ENCODE measurements at places on chromosomes 6 and 20.

DNA sequence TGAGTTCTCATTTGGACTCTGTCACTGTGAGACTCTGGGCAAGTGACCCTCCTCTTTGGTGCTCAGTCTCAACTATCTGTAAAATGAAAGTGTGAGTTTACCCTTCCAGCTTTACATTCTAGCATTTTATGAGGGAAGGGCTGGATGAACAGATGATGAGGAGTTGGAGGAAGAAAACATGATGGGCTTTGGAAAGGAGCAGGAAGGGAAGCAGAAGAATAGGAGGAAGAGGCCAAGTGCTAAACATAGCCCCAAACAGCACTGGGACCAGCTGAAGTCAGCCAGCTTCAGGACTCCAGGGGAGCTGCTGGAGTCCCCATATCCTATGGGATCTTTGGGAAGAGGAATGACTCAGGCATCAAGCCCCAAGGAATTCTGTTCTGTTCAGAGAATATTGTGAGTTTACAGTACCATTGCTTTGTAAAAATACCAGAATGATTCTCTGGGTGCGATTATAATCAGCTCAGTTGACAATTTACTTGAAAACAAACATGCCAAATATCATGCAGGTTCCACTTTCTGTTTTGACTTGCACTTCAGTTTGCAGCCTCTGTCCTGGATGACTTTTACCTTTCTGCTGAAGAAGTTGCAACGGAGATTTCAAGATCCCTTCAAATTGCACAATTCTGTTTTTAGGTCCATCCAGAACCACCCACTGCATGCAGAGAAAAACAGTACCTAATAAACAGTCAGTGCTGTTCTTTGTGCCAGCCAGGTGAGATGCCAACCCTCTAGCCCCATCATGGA is 3.2 kb downstream of the CD40 start:
- DNase-seq = no peak

DNA sequence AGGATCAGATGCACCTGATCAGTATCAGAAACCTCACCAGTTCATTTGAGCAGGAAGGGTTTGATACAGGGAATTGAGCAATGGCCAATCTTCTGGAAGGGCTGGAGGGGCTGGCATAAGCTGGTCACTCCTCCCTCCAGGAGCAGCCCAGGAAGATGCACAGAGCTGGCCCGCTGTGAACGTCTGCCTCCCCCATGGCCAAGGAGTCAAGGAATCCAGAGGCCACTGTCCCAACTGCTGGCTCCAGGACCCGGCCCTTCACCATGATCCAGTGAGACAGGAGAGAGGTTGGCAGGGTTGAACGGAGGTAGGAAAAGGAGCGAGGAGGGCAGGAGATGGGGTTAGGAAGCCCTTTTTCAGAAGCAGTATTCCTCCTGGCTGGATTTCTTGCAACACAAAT is 113.9 kb upstream of the CST7 start:
- DNase-seq = no peak

- no peak for DNase-seq
Measured at GRCh38 chr6:135566311-135567068, 69.0 kb upstream of the AHI1 start.

GRCh38 chr20:60482221-60483008 is 524.2 kb downstream of the CDH26 start:
- no peak for DNase-seq

- no peak for DNase-seq
Measured at GRCh38 chr20:46357030-46357514, 48.8 kb upstream of the CDH22 start.

DNA sequence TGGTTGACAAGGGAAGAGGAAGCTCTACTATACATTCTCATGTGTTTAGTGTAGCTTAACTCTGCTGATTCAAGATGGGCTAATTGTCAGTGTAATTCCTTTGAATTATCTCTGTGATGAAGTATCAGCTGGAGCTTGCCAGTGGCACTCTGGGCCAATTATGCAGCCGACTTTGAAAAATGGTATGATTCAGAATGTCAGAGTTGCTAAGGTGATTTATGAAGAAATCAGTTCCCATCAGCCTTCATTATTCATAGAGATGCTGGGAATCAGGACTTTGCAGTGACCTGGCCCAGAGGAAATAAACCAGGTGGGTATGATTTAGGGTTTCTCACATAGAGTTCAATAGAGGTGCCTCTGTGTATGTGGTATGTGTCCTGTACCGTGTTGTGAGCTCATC is 33.4 kb downstream of the KCNS1 start:
- DNase-seq = no peak

- DNase-seq = no peak
Measured at GRCh38 chr20:25196786-25197120, 1.2 kb downstream of the ENTPD6 start.

DNA sequence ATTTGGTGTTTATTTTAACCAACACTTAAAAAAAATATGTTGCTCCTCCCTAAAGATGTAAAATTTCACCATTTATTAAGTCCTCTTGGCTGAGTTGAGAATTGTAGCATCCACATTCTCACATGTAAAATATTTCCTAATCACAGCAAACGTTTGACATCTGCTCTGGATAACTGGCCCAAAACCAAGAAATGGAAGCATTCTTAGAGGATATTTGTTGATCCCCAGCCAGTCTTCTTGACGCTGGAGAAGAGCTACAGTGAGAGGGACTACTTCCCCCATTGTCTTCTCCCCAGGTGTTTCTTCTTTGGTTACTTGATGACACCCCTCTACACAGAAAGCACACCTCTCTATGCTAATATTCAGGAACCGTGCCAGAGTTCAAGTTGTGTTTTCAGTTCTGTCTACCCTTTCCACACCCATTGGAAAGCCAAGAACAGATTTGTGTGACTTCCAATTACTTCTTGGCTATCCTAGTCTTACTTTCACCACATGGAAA is 454.5 kb upstream of the JAG1 start:
- DNase-seq = no peak

DNA sequence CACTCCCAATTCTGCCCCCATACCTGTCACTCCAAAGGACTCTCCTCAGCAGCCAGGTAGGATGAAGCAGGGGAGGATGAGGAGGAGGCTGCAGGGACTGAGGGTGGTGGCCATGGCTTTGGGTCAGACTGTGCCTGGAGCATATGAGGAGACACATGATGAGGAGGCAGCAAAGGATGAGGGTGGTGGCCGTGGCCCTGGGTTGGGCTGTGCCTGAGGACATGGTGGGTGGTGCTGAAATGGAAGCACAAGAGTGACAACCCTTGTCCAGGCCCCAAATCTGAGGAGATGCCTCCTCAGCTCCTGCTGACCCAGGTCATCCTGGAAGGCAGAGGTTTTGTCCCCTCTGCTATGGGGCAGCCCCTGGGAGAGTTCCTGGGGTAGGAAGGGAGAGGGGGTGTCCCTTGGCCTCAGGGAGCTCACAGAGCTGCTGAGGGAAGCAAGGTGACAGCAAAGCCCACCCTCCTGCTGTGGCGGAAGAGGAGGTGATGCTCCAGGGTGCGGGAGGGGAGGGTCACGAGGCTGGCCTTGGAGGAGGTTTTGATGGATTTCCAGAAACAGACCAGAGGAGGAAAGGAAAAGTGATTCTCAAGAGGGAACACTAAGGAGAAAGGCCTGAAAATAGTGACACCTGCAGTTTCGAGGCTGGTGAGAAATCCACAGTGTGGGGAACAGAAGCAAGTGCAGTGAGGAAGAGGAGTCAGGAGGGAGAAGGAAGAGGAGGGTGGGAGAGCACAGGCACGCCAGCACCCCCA is 4.6 kb downstream of the RAET1G start:
- no peak for DNase-seq

GRCh38 chr6:149168968-149169367 is 148.5 kb upstream of the TAB2 start:
- no peak for DNase-seq

DNA sequence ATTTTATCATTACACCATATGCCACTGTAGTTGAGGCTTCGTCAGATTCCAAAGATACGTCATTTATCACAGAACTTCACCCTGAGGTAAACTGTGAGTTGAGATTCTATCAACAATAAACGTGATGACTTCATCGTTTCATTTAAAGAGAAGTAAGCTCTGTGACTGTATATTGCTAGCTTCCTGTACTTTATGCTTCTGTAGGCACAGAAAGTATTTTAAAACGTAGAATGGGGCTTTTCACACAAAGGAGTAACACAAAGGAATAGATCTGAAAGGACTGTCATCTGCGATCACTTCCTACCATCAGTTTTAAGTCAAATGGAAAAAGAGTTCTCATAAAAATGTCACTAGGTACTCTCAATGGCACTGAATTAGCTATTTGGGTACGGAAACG is 234.4 kb upstream of the MCHR2 start:
- DNase-seq = no peak

- no peak for DNase-seq
Measured at GRCh38 chr6:7261852-7262461, 51.0 kb downstream of the SSR1 start.

DNA sequence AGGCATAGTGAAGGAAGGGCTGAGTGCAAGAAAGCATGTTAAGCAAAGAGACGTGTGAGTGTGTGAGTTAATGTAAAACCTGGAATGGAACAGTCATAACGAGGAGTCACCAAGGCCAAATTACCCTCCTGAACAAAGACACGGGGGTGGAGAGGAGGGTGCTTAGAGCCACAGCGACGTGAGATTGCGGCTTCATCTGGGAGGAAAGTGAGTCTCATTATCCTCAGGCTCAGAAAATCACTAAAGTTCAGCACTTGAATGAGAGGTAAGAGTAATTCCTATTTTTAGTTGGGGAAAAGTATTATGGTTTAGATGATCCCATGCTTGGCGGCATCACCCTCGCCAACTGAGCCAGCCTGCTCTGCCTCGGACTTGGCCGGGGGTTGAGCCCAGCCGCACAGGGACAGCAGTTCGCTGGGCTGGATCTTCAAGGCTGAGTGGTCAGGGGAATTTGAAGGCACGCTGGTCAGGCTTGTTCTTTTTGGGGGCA is 136.6 kb downstream of the DTNBP1 start:
- no peak for DNase-seq

- DNase-seq = no peak
Measured at GRCh38 chr6:68364271-68364805, 270.7 kb upstream of the ADGRB3 start.

DNA sequence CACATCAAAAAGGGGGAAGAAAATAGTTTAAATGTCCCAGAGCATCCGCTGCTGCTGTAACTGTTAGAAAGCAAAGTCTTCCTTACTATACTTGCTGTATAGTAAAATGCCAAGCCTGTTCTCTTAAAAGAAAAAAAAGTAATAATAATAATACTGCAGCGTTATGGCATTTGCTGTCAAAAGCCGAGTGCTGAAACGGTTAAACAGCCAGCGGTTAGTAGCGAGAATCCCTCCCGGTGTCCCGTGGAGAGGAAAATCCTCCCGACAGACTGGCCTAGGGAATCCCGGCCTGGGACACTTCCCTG is 19.5 kb upstream of the NFATC2 start:
- DNase-seq = no peak

GRCh38 chr20:42572320-42573016 is 617.2 kb downstream of the PTPRT start:
- DNase-seq = no peak

- DNase-seq = no peak
Measured at GRCh38 chr20:41848180-41848579, 230.0 kb upstream of the CHD6 start.

- DNase-seq = no peak
Measured at GRCh38 chr6:137248702-137249101, 29.5 kb upstream of the IFNGR1 start.

DNA sequence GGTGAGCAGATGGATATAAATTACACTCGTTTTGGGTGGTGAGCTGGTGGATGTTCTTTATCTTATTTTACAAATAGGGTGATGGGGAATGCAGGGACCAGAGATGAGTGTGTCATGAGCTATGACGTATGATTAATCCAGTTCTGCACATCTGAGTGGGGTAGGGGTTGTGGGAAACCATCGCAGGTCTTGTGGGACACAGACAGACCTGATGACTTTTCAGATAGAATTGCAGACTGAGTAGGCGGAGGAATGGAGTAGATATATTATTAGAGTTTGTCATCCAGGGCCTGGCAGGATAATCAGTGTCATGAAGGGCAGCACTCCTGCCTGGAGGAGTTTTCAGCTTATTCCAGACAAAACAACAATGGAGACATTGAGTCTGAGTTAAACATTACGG is 12.9 kb upstream of the DSP start:
- no peak for DNase-seq

DNA sequence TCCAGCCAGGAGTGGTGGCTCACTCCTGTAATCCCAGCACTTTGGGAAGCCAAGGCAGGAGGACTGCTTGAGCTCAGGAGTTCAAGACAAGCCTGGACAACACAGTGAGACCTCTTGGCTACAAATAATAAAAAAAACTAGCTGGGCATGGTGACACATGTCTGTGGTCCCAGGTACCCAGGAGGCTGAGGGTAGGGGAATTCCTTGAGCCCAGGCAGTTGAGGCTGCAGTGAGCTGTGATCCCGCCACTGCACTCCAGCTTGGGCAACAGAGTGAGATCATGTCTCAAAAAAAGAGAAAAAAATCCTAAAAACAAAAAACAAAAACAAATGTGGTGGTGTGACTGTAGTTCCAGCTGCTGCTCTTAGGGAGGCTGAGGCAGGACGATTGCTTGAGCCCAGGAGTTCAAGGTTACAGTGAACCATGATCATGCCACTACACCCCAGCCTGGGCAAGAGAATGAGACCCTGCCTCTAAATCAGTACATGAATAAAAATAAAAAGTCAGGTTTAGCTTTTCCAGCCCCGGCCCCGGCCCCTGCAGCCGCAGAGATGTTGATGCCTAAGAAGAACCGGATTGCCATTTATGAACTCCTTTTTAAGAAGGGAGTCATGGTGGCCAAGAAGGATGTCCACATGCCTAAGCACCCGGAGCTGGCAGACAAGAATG is 13.5 kb upstream of the SNRPC start:
- no peak for DNase-seq

DNA sequence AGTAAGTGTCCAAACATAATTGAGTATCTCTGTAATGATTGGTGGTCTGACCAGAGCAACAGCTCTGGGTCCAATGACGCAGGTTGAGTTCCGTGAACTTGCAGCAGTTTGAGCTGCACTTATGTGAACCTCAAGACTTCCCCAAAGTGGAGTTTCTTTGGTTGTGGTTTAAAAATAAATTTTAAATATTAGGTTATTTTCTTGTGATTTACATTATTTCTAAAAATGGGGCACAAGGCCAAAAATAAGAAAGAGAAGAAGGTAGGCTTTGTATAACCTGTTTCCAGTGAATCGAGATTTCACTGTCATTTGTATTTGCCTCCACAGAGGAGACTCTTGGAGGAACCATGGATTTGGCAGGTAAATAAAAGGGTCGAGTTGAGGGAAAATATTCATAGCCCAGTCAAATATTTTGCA is 166.4 kb upstream of the ZNF217 start:
- no peak for DNase-seq

DNA sequence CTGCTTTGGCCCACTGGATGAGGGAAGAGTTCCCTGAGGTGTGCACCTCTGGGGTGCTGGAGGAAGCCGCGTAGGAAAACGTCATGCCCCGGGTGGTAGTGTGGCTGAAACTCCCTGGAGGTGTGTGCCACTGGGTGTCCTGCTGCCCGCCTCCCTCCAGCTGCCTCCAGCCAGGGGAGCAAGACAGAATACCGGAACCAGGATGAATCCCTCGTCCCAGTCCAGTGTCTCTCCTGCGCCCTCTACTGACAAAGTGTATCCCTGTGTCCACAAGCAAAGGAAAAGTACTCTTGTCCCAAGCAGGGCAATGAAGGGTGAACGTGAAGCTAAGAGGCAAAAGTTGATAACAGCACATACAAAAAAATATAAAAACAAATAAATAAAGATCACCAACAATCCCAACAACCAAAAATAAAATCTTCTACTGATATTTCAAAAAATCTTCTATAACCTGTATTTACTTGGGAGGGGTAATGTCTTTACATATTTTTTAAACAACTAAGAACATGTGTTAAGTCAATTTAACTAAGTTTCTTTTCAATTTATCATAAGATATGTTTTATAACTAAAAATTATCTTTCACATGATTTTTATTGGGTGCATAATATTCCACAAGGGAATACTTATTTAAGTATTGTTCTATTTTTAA is 437.6 kb downstream of the MAFB start:
- no peak for DNase-seq
